ENCODE measurements at places on chromosomes 5 and 9.

GRCh38 chr5:35608881-35609779 is 8.5 kb upstream of the SPEF2 start:
- DNase-seq, result no peak

DNA sequence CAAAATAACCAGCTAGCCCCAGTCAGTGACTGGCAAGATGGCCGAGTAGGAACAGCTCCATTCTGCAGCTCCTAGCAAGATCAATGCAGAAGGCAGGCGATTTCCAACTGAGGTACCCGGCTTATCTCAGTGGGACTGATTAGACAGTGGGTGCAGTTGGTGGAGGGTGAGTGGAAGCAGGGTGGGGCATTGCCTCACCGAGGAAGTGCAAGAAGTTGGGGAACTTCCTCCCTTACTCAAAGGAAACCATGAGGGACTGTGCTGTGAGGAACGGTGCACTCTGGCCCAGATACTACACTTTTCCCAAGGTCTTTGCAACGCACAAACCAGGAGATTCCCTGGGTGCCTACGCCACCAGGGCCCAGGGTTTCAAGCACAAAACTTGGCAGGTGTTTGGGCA is 9.6 kb upstream of the BTNL8 start:
- no peak for DNase-seq

DNA sequence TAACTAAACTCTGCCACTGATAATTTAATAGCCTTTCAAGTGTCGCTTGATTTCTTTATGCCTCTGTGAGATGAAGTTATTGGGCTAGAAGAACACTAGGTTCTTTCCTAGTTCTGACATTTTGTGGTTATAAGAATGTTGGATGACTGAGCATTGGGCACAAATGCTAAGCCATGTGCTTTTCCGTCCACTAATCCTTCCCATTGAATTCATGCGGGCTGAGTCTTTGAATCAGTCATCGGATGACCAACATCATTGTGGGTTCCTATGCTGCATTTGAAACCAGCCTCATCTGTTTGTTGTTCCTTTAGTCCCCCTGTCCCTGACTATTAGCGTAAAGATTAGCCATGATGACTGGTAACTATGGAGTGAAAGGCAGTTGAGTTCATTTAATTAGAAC is 58.5 kb downstream of the ALDH1A1 start:
- DNase-seq, result no peak

DNA sequence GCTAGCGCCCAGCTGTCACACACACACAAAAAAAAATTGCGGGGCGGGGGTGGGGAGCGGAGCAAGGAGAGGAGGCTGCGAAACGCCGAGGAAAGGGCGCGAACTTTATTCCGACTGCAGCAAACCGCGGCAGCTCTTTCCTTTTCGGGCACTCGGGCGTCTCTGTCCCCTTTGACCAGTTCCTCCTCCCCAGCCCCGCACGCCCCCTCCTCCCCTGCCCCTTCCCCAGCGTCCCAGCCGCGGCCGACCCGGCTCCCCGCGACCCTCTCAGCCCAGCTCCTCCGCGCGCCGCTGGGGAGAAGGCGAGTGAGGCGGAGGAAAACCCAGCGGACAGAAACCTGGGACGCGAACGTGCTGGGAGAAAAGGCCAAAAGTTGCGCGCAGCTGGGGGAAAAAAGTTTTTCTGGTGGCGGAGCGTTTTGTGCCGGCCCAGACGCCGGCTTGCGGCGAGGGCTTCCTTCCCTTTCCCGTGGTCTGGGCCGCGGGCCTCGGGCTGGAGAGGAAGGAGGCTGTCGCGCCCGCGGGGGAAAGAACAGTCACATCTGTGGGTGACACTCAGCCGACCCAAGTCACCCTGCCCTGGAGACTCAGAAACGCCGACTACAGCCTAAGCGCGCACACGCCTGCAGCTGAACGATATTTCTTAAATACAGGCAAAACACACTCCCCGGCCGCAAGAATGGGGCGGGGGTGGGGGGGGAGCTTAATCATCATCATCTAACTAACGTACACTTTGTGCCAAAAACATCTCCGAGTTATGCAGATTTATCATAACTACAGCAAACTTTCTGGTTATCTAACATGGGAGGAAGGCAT is 1.1 kb upstream of the BNC2 start:
- DNase-seq, result no peak

DNA sequence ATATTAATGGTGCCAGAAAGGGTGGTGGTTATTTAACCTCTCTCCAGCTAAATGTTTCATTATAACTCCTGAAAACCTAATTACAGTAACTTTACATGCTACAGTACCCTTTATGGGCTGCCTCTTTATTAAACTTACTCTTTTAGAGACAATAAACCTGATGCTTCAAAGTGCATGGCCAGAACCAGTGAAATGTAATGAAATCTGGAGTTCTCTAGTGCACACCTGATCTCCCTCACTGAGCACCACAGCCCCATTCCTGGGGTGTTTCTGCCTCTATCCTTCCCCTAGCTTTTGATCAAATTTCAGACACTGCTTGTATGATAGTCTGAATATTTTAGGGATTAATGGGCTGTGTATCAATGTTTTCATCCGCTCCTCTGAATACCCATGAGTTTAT is 306.5 kb upstream of the WWC1 start:
- DNase-seq, result no peak

DNA sequence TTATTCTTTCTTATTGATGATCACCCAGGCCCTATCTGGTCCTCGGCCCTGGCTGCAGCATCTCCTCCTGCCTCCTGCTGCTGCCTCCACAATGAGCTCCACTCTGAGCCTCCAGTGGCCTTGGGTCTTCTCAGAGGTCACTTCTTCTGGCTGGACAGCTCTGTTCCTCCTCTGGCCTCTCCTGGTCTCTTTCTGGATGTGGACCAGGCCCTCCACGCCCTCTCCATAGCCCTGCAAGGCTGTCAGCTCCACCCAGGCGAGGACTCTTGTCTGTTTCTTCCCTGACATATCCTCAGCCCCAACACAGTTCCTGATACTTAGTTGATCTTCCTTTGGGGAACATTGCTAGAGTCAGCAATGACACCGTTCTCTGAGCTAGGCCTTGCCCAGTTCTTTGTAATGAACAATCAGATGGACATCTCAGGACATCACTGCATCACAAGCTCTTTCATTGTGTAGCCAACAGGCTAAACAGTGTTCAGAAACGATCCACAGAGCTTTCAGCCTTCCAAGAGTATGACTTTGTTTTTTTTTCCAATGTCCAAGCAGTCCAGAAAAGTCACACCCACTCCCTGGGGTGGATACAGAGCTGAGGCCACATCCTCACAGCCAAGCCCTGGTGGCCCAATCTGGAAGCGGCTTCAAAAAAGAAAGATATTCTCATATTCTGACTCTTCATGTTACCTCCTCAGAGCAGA is 62.5 kb upstream of the DNAH5 start:
- no peak for DNase-seq

- no peak for DNase-seq
Measured at GRCh38 chr9:76438841-76439588, 20.0 kb upstream of the GCNT1 start.

DNA sequence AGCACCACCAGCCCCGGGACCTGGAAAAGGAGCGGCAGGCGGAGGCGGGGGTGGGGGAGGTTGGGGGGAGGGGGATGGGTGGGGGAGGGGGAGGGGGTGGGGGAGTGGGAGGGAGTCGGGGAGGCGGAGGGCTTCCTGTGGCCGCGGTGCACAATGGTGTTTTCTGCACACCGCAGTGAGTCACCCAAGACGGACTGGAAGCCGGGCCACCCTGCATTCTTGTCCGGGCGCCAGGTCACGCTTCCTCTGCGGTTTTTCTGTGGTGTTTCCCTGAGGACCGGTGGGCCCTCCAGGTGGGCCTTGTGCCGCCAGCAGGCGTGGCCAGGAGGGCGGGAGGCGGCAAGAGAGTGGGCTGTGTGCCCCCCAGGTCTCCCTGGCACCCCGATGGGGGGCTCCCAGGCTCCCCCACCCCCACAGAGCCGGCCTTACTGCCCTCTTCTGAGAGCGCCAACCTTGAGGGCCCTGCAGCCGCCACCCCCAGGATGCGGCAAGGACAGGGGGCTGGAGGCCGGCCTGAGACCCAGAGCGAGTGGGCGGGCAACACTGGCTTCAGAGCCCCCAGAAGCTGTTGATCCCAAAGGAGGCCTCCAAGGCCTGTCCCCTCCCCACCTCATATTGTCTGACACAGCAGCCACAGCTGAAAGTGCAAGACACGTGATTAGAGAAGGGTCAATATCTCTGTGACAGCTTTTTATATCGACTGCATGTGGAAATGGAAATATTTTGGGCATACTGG is 11.1 kb downstream of the EXD3 start:
- DNase-seq, result no peak

DNA sequence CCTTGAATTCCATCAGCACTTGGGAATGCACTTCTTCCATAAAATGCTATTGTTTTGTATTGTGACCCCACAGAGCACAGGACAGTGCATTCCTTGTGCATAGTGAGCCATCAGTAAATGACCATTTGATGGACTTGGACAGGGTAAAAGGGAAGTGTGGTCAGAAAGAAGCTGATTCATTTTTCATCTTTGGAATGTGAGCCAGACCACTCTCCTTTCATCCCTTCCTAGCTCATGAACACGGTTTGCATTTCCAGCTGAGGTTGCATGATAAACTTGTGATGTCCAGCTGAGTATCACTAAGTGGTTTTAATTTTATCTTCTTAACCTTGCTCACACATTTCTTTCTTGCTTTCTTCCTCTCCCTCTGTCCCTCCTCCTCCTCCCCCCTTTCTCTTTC is 101.3 kb downstream of the NUDT12 start:
- no peak for DNase-seq

GRCh38 chr5:129770024-129770820 is 22.3 kb downstream of the MINAR2 start:
- no peak for DNase-seq

DNA sequence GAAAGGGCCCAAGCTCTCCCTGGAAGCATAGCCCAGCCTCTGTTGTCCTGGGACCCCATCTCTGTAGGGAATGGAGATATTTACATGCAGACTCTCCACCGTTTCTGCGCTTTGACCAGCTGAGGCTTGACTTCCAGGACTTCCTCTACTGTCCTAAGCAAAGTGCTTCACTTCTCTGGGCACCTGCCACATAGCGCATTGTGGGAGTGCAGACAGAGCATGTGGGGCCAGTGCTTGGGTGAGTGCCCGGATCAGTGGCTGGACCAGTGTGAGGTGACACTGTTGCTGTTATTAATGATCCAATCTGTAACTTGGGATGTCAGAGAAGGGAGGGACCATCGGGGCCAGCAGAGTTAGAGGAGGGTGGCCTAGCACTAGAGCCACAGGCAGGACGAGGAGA is 10.5 kb downstream of the CXCL14 start:
- no peak for DNase-seq

- no peak for DNase-seq
Measured at GRCh38 chr9:17750269-17750668, 171.4 kb downstream of the SH3GL2 start.

GRCh38 chr9:105886136-105886535 is 191.8 kb downstream of the TMEM38B start:
- DNase-seq, result no peak

- DNase-seq, result no peak
Measured at GRCh38 chr9:34332076-34332964, 3.0 kb downstream of the NUDT2 start.

DNA sequence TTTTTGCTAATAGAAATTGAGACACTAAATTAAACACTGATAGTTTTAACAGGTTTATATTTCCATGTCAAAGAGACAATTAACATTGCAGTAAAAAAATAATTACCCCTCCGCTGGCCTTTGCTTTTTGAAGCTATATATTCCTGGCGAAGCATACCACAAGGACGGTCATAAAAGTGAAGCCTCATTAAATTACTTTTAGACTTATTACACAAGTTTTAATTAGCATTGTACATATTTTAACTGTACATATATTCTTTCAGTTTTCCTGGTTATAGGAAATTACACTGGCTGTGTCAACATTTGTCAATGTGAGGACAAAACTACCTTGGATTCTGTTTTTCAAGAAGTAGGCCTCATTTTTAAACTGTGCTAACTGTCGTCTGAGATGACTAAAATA is 1.2 kb downstream of the CDKN2A start:
- DNase-seq, result no peak

DNA sequence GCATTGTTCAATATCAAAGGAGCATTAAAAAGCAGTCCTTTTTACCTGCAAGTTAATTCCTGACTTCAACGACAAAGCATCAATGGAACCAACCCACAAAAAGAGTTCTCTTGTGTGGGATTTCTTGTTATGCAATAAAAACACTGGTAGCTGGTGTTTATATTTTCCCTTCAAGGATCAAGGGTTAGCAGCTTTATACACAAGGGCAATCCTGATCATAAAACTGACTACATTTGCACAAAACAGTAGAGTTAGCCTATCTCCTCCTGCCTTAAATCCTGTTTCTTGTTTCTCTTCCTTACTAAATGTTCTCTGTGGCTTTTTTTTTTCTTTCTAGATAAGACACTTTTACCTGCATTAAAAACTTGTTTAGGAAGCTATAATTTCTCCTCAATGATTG is 306.4 kb downstream of the SLCO4C1 start:
- DNase-seq, result no peak

DNA sequence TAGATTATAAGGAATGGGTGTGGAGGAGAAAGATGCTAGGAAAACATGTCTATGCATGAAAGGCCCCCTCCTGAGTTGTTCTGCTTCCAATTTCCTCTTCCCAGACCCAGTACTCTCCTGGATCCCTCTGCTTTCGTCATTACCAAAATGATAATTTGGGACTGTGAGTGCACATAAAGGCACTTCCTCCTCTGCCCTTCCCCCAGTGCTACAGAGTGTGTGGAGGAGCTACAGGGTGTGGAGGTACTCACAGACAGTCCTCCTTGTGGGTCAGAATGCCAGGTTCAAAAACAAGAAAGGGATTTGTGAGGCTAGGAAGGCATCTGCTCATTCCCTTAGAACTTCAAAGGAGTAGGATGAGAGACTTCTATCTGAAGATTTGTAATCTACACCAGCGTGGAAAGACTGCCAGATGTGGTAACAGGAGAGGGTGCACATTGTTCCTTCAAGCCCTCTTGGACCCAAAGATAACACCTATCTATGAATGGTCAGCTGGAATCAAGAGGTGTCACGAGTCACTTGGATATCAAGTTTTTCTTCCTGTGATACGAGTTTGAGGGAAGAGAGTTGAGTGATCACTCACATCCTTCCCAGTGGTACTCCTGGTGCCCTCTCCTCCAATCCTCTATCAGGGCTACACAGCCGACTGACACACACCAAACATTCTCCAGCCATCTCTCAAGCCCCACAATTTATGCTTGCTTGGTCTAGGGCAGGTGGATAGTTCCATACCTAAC is 201.1 kb downstream of the EPB41L4A start:
- no peak for DNase-seq

DNA sequence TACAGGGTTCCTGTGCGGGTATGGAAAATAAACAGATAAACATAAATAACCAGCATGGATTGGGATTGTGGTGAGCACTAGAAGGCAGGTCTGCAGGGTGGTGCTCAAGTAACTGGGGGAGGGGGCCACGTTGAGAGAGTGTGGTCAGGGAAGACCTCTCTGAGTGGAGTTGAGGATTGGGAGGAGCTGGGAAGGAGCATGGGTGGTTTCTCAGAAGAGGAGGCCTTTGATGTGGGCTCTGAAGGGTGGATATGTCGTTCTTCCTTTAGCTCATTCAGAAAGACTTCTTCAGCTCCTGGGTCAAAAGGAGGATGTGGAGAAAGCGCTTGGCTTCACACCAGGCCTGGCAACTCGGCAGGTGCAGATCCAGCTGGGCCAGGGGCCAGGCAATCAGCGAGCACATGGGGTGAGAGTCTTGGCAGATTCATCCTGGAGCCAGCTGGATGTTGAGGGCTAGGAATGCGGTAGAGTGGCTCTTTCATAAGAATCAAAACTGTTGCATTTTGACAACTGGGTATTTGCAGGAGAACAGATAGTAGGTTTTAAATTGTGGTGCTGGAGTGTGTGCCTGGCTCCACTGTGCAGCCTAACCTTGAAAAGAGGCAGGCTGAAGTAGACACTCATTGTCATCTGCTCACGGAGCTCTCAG is 71.7 kb downstream of the PCSK5 start:
- DNase-seq, result no peak

- no peak for DNase-seq
Measured at GRCh38 chr9:76369583-76369982, 24.6 kb downstream of the RFK start.
